ENCODE measurements at places on chromosomes 12 and 14.

- DNase-seq = no peak
Measured at GRCh38 chr14:28772613-28773012, 6.0 kb downstream of the FOXG1 start.

DNA sequence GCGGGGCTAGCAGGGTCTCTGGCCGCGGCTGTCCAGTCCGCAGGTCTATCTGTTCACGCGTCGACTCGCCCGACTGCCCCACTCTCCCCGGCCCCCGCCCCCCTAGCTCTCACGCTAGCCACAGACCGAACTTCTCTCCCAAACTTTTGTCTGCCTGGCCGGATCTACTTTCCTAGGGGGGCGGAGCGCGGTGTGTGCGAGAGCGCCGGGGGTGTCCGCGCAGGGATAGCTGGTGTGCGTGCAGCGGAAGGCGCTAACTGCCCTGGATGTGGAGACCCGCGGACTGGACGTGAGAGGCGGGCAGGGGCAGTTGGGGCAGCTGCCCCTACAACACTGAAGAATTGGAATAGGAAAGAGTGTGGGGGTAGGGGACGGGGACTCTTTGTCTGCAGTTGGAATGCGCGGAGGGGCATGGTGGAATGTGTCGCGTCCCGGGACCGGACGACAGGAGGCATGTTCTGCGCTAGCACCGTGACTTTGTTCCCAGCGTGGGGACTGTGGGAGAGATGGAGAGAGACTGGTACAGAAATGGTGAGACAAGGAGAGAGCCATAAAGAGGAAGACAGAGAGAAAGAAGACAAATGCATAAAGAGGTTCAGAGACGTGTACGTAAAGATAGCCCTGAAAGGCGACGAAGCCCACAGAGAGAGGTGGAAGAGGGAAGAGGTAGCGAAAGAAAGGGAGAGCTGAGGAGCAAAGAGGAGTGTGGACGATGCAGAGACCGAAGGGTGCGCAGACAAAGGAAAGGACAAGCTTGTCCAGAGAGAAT, at the start of gene AJUBA:
AJUBA (minus strand) TSS at position 75 of the 769 bp plus-strand sequence. CDS start 285 bp downstream, outside the sequence.
- DNase-seq = peak; percentile 95

- no peak for DNase-seq
Measured at GRCh38 chr14:73591690-73592449, at the start of gene ACOT4. TSS of gene ACOT4 (plus strand) at chr14:73591873. CDS start at chr14:73591960, 87 bp downstream.

GRCh38 chr14:82124511-82124910, 590.9 kb upstream of the SEL1L start:
- DNase-seq = no peak

DNA sequence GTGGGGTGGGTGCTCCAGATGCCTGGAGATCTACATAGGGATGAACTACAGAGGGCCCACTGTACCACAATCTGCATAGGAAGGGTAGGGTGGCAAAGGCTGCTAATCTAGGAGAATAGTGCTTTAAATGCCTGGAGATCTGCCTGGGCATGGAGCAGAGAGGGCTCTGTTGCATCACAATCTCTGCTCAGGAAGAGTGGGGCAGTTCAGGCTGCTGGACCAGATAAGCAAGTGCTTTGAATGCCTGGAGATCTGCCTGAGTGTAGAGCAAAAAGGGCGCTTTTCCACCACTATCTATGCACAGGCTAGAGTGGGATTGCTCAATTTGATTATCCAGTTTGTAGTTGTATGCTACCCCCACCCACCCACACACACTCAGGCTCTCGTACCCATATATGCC, 886.3 kb upstream of the SEL1L start:
- no peak for DNase-seq

- no peak for DNase-seq
Measured at GRCh38 chr12:26455936-26456574, 260.7 kb downstream of the SSPN start.

DNA sequence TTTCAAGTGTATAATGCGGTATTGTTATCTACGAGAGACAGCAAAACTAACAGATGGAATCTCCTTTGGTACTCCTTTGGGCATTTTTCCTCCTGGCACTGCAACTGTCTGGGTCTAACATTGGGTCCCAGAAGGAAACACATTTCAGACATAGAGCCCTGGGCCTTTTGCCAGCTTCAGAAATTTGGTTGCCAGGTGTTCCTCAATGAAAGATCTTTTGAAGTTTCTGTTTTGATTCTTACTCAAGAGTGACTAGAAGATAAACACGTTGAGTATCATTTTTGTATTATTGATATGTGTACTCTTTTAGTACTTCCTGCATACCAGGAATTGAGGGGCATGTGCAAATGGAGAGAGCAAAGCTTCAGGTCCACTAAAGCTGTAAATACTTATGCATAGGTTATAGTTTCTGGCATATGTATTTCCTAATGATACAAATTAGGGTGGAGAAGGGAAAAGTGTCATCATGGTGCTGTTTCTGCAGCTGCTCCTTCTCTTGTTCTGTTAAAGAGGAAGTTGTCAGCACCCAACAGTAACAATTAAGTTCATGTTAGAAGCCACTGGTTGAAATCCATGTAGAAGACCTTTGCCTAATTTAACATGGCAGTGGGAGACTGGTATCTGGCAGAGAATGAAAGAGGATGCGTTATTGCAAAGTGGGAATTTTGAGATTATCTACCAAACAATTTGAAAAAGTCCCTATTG, 53.5 kb downstream of the SLC38A6 start:
- no peak for DNase-seq

- DNase-seq = no peak
Measured at GRCh38 chr14:99205086-99205688, 66.8 kb downstream of the BCL11B start.

DNA sequence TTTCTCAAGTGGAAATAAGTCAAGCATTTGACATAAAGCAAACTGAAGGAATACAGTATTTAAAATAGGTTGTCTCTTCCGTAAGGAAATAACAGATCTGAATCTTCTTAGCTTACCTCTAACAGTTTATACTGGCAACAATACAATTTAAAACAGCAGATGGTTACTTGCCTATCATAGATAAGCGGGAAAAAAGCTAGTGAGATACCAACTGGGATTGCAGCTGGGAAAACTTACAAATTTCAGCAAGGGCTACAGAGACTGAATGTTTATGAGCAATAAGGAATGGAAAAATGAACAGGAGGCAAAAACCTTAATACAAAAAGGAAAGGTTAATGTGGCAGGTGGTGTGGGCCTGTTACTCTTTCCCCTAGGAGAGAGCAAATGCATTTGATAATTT, 220.0 kb downstream of the RASSF9 start:
- no peak for DNase-seq

- DNase-seq = peak; percentile 59
Measured at GRCh38 chr12:3041558-3042164, 35.5 kb upstream of the TSPAN9 start.

- DNase-seq = peak; percentile 61
Measured at GRCh38 chr12:4506870-4507269, 31.8 kb upstream of the RAD51AP1 start.

DNA sequence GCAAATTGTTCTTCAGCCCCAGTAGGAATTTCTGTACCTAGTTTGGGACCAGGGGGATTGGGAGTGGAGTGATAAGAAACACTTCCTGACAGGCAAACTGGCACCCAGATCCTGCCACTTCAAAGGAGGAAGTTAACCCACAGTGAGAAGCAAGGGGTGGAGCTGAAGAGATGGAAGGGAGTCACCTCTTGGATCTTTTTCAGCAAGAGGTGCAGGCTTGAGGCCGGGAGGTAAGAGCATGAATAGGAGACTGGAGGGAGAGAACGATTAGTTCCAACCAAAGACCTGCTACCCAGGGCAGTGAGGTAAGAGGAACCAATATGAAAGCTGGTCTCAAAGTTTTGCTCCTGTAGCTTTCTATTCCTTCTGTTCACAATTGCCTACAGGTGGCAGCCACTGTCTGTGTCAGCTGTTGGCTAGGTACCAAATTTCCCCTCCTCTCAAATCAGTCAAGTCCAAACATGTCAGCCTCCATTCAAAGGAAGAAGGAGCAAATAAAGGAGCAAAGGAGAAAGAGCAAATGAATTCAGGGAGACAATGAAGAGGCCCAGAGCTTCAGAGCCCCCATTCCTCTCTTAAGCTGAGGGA, 14.9 kb upstream of the TAC3 start:
- no peak for DNase-seq

- no peak for DNase-seq
Measured at GRCh38 chr12:132323171-132324010, 6.0 kb downstream of the GALNT9 start.

DNA sequence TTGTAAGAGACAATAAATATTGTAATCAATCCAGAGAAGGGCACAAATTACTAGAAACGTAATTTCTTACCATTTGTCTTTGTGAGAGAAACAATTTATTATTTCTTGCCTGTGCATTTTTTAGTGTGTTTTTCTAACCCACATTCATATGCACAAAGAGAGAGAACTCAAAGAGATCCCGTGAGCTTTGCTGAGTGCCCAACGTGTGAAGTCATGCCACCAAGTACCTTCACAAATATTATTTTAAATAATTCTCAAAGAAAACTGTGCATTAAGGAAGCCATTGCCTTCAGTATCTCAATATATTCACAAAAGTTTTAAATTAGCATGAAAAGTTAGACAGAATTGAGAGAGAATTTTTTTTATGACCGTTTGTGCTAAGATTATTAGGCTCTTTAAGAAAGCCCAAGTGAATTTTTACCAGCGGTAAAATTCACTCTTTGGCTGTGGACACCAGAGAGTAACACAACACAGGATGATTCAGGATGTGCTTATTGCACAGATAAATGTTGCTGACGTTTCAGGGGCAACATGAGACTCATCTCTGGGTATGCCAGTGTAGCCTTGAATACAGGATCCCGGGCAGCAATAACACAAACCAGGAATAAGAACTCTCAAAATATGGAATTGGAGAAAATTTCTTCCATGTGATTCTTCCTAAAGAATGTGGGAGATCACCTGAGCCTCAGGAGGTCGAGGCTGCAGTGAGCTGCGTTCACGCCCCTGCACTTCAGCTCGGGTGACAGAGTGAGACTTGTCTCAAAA, 2.9 kb downstream of the ARHGDIB start:
- no peak for DNase-seq

DNA sequence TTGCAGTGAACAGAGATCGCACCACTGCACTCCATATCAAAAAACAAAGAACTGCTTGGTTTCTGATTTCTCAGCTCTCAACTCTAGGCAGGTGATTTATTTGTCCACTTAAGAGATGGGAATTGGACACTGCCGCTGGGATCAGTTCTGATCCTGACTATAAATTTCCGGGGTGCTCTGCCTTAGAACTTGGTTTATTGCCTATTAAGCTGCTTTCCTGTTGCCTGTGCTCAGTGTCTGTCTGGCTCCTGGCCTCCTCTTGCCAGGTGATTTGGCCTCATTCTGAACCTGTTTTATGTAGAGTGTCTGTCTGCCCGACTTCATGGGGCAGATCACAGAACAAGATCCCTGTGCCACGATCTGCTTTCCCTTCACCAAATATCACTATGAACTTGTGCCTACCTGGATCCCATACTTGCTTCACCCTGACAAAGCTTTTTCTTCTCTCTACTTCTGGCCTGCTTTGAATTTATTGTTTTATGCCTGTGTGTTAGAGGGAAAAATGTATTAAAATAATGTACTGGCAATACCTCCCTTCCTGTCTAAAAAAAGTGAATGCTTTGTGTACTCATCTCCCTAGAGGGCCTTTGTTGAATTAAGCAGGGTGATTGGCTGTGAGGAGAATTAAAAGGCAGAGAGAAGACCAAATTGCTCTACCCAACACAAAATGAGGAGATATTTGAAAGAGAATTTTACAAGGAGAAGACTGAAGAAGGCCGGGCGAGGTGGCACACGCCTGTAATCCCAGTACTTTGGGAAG, 27.6 kb downstream of the CDKN1B start:
- no peak for DNase-seq

DNA sequence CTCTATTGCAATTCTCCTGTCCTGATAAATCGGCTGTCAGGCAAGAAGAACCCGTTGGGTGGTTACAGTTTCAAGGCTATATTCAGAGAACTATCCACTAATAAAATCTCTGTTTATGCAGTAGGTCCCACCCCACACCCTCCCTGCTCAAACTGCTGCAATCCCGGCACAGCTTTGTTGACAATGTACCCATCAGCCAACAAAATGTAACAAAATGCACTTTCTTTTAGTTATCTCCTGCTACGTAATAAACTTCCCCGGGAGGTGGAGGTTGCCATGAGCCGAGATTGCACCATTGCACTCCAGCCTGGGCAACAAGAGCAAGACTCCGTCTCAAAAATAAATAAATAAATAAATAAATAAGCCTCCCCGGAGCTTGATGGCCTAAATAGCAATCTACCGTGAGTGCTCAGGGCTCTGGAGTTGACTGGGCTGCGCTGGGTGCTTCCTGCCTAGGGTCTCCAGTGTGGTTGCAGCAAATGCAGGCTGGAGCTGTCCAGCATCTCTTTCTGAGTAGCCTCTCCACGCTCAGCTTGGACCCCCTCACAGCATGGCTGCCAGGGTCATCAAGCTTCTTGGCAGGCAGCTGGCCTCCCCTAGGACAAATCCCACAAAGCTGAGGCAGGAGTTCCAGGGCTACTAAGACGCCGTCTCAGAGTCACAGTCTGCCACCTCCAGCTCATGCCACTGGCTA, 43.2 kb upstream of the FBRSL1 start:
- no peak for DNase-seq

GRCh38 chr12:116317986-116318575, 40.6 kb upstream of the MED13L start:
- DNase-seq = no peak

DNA sequence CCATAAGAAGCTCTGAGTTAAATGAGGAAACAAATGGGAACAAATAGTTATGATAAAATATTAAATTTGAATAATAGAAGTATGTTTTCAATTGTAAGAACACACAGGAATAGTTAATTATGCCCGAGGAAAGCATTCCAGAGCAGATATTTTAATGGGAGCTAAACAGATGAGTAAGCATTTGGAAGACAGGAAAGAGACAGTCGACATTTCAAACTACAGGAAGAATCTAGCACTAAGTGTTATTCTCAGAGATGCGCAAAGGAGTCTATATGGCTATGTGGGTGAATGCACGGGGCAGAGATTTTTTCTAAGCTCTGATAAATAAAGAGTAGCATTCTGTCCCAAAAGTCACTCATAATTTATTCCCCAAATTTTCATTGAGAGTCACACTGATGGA, 64.5 kb upstream of the SSTR1 start:
- DNase-seq = peak; percentile 55

DNA sequence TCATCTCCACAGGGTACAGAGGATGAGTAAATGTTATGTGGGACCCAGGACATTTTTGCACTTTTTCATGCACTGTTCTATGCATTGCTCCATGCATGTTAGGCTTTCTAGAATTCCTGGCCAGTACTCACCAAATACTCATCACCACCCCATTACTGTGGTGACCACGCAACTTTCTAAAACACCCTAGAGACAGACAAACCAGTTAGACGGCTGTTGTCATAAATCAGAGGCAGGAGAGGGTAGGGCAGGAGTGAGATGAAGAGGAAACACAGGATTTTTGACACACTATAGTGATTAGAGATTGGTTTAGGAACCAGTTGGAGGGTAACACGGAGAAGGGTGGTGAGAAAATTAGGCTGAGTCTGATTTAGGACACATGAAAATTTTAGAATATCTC, 59.3 kb downstream of the IFNG start:
- no peak for DNase-seq

GRCh38 chr12:116400636-116401372, 123.3 kb upstream of the MED13L start:
- no peak for DNase-seq

DNA sequence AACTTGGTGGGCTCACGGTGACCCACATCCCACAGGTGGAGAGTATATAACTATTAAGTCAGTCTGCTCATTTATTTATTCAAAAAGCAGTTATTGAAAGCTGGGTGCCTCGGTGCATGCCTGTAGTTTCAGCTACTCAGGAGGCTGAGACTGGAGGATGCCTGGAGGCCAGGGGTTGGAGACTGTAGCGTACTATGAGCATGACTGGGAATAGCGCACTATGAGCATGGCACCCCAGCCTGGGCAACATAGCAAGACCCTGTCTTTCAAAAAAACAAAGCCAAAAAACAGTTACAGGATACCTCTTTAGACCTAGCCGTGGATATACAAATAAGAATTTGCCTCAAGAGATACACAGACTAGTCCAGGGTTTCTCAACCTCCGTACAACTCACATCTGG, 139.8 kb downstream of the ZFP36L1 start:
- DNase-seq = no peak

All from HFFc6 (cell line).